ENCODE measurements at places on chromosomes 6 and 20.

DNA sequence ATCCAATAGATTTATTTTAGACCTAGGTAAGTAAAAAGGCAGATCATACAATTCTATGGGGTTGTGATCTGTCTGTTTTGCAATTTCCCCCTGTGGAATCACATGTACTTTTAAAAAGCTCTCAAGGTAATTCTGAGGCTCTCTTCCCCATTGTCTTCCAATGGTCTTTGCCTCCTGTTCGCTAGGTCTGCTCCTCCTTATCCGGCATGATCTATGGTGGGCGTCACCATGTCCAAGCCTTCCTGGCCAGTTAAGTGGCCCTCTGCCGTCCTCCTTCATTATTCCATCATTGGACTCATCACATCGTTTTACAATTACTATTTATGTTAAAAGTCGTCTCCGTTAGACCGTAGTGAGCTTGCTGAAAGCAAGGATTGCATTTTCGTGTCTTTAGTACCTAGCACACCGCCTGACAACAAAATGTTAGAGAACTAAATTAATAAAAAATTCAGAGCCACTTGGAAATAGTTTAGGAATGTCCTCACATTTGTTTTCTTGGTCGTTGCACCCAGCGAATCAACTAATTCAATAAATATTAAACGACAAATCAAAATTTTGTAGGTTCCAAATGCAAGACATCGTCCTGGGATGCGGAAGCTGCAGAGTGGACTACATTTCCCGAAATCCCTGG, 2.2 kb upstream of the STXBP5 start:
- H3K27ac ChIP-seq = peak overlapping the region; percentile 95
- peak; percentile 45 for DNase-seq
- no peaks in the 10 kb centered on the region for H3K27me3 ChIP-seq
- H3K4me3 ChIP-seq = peak overlapping the region; percentile 66
- peaks cover 22% of the 10 kb centered on the region for H3K4me1 ChIP-seq

- H3K4me1 ChIP-seq = no peaks in the 10 kb centered on the region
- no peak overlapping the region for H3K27ac ChIP-seq
- no peak overlapping the region for H3K4me3 ChIP-seq
- H3K36me3 ChIP-seq = peaks cover 13% of the 10 kb centered on the region
- no peak for DNase-seq
Measured at GRCh38 chr20:3014662-3015061, 28.8 kb upstream of the GNRH2 start.

- no peak overlapping the region for H3K27ac ChIP-seq
- H3K36me3 ChIP-seq = no peaks in the 10 kb centered on the region
- H3K4me1 ChIP-seq = no peaks in the 10 kb centered on the region
- no peak for DNase-seq
Measured at GRCh38 chr6:128417698-128418097, 102.7 kb downstream of the PTPRK start.

DNA sequence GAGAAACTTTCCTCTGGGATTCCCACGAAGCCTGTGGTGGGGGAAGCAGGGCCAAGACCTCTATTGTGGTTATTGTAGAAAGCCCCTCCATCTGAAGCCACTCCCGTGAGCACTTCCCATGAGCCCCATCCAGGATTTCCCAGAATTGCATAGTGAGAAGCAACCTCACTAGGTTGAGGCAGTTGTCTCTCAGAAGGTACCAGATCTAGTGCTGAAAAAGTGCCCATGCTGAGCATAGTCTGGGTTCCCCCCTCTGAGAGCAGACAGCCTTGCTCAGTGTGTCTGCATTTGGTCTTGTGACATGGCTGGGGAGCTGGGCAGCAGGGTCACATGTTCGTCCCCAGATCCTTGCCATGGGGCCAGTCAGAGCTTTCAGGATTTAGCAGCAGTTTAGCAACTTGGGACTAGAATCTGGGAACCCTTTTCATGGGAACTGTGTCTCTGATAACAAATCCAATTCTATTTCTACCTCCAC, 38.6 kb downstream of the SLC9A8 start:
- H3K4me3 ChIP-seq = no peak overlapping the region
- peaks cover 46% of the 10 kb centered on the region for H3K36me3 ChIP-seq
- no peak overlapping the region for H3K27ac ChIP-seq

DNA sequence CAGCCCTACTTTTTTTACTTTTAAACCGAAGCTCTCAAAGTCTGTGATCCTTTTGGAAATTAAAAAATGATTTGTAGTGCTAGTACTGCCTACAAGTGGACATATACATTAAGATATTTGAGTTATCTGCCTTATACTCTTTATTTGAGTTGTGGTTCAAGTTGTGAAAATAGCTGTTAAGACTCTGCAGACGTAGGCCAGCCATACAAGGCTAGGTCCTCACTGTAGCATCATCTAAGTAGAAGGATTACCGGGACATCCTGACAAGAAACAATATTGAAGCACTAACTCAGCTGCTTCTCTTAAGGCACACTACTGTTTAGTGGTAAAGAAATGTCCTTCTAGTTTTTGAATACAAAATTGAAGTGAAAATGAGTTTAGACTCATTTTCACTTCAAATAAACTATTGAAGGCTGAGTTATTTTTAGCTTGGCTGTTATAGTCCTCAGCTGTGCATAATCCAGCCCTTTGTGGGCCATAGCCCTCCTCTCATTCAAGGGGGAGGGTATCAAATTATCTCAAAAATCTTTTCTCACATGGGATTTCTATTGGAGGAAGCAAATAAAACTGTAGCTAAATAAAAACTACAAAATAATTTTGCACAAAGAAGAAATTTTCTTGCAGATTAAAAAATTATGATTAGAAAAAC, 68.1 kb downstream of the JAG1 start:
- no peaks in the 10 kb centered on the region for H3K27me3 ChIP-seq
- no peak for DNase-seq
- no peak overlapping the region for H3K4me3 ChIP-seq
- H3K27ac ChIP-seq = no peak overlapping the region
- H3K36me3 ChIP-seq = no peaks in the 10 kb centered on the region

DNA sequence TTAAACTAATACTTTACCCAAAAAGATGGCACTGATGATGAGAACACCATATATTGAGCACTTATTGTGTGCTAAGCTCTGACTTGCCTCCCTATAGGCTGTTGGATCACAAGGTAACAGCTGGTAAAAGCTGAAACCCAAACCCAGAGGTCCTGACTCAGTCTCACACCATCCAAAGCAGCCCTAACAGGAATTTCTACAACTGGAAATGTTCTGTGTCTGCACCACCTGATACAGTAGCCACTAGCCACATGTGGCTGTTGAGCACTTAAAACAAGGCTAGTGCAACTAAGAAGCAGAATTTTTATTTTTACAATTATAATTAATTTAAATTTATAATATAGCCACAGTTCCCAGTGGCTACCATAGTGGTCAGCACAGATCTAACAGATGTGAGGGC, 15.6 kb upstream of the MATN4 start:
- no peaks in the 10 kb centered on the region for H3K27me3 ChIP-seq
- H3K36me3 ChIP-seq = no peaks in the 10 kb centered on the region
- no peak for DNase-seq
- peaks cover 28% of the 10 kb centered on the region for H3K4me1 ChIP-seq

- no peak overlapping the region for H3K4me3 ChIP-seq
- peaks cover 9% of the 10 kb centered on the region for H3K4me1 ChIP-seq
- H3K27ac ChIP-seq = no peak overlapping the region
Measured at GRCh38 chr20:31560746-31561598, 44.1 kb upstream of the ID1 start.

DNA sequence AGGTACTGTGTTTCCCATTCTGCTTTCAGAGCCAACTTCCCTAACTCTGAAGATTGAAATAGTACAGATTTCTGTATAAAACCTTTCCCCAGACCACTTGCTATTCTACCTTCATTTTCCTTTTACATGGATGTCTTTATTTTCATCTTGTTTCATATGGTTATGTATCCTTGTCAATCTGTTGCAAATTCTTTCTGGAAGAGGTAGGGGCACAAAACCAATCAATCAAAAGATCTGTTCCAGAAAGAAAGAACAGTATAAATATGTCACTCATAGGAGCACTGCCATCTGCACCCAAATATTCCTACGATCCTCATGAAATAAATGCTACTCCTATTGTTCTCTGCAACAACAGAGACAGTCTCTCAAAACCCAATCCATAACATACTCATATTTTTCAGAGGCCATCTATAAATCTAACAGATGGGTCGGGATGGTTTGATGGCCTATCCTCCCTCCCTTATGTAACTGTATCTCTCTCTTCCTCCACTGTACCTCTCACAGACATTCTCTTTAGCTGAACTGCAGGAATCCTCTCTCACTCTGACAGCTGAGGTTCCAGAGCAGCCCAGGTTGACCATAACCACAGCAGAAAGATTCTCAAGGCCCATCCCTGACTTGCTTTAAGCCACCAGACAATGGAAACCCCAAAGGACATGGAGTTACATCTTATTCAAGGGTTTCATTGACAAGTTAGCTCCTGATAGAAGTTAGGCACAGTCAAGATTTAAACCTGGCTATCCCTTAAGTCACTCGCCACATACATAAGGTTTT, 112.8 kb downstream of the ZMYND8 start:
- H3K36me3 ChIP-seq = peaks cover 53% of the 10 kb centered on the region
- no peak overlapping the region for H3K27ac ChIP-seq
- H3K4me3 ChIP-seq = no peak overlapping the region
- no peak for DNase-seq

GRCh38 chr6:51094271-51094670, 275.6 kb downstream of the TFAP2B start:
- H3K4me1 ChIP-seq = no peaks in the 10 kb centered on the region
- no peaks in the 10 kb centered on the region for H3K36me3 ChIP-seq
- no peaks in the 10 kb centered on the region for H3K27me3 ChIP-seq
- no peak for DNase-seq

- no peaks in the 10 kb centered on the region for H3K27me3 ChIP-seq
- no peak overlapping the region for H3K27ac ChIP-seq
- H3K4me1 ChIP-seq = peaks cover 63% of the 10 kb centered on the region
- H3K36me3 ChIP-seq = peaks cover 22% of the 10 kb centered on the region
- no peak overlapping the region for H3K4me3 ChIP-seq
Measured at GRCh38 chr6:7311176-7311575, 1.8 kb downstream of the SSR1 start.

GRCh38 chr6:35019171-35019570, 122.0 kb downstream of the TCP11 start:
- no peak overlapping the region for H3K27ac ChIP-seq
- H3K27me3 ChIP-seq = no peaks in the 10 kb centered on the region
- DNase-seq = no peak
- H3K36me3 ChIP-seq = peaks cover 7% of the 10 kb centered on the region

GRCh38 chr6:52843605-52844004, 3.0 kb upstream of the GSTA5 start:
- no peaks in the 10 kb centered on the region for H3K27me3 ChIP-seq
- no peaks in the 10 kb centered on the region for H3K36me3 ChIP-seq
- H3K4me3 ChIP-seq = no peak overlapping the region
- DNase-seq = no peak
- no peaks in the 10 kb centered on the region for H3K4me1 ChIP-seq
- no peak overlapping the region for H3K27ac ChIP-seq

DNA sequence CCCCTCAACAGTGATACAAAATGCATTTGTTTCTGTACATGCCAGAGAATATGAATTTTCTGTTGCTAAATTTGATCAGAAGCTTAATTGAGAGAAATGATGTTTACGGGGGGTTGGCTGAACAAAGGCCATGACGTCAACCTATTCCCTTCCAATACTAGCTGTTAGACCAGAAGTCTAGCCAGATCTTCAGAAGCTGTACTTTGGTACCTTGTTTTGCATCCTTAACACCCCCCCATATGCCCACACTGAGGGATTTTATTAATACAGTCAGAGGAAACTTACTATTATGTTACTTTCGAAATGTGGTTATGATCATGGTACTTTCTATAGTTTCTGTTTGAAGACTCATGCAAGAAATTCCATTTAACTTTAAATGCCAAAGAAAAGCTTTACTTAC, 3.1 kb downstream of the NCOA7 start:
- H3K27ac ChIP-seq = no peak overlapping the region
- no peak overlapping the region for H3K4me3 ChIP-seq
- no peaks in the 10 kb centered on the region for H3K27me3 ChIP-seq
- H3K4me1 ChIP-seq = peaks cover 48% of the 10 kb centered on the region
- no peaks in the 10 kb centered on the region for H3K36me3 ChIP-seq
- DNase-seq = no peak

DNA sequence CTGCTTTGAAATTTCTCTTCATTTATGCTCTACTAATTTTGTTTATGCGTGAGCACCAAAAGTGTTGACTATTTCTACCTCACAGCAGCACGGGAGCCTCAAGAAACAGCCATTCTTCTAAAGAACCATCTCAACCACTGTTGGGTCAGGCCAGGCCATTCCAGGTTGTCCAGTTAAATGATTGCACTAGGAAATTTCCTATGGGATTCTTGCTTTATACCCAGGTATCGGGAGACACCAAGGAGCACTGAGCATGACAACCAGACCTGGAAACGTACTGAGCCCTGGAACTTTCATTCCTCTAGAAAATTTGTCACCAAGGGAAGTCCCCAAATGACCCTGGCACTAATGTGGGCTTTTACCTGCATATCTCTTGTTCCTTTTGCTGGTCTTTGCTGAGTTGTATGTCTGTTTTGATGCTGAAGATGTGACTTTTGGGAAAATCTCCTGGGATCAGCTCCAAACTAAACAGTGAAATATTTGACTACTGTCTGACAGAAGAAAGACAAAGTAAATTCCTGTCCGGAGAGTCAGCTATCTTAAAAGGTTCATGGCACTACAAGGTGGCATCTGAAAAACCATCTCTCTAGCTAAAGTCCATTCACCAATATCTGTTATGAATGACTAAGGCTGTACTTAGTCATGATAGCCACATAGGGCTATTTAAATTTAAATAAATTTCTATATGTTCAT, 70.5 kb downstream of the SNAP25 start:
- H3K36me3 ChIP-seq = no peaks in the 10 kb centered on the region
- H3K27ac ChIP-seq = no peak overlapping the region
- H3K4me1 ChIP-seq = no peaks in the 10 kb centered on the region
- no peak for DNase-seq

DNA sequence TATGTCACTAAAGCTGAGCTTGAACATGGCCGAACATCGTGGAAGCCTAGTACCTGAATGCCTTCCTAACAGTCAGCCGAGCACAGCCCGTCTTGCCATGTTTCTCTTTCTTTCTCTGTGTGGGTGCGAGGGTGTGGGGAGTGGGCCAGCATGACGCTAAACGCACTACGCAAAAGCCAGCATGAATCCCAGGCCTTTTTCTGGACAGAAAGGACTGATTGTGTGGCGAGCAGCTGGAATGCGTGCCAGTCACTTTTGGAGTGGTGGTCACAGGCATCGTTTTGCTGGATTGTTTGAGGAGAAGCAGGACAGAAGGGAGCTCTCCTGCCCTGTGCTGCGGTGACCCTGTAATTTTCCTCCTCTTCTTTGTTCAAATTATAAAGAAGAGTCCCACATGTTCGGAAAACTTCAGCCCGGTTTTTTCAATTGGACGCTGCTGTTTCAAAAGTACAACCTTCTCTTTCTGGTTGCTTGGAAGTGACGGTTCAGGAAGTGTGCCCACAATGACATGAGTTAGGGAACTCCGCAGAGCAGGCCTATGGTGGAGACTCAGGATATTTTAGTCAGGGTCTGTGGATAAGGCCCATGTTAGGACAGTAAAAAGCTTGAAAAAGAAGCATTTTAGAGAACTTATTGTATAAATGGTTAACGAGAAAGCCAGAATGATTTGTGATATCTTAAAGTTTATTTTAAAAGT, 54.3 kb downstream of the PDE7B start:
- no peak overlapping the region for H3K27ac ChIP-seq
- no peak for DNase-seq
- no peaks in the 10 kb centered on the region for H3K36me3 ChIP-seq
- H3K27me3 ChIP-seq = no peaks in the 10 kb centered on the region
- no peaks in the 10 kb centered on the region for H3K4me1 ChIP-seq

All from CD4-positive, alpha-beta memory T cell (primary cell).